ENCODE measurements at places on chromosomes 2 and 18.

GRCh38 chr2:216678098-216678465 lies 17.3 kb downstream of the IGFBP5 start:
- no peak for DNase-seq

GRCh38 chr2:39264733-39265132 lies 21.0 kb upstream of the CDKL4 start:
- DNase-seq = no peak

DNA sequence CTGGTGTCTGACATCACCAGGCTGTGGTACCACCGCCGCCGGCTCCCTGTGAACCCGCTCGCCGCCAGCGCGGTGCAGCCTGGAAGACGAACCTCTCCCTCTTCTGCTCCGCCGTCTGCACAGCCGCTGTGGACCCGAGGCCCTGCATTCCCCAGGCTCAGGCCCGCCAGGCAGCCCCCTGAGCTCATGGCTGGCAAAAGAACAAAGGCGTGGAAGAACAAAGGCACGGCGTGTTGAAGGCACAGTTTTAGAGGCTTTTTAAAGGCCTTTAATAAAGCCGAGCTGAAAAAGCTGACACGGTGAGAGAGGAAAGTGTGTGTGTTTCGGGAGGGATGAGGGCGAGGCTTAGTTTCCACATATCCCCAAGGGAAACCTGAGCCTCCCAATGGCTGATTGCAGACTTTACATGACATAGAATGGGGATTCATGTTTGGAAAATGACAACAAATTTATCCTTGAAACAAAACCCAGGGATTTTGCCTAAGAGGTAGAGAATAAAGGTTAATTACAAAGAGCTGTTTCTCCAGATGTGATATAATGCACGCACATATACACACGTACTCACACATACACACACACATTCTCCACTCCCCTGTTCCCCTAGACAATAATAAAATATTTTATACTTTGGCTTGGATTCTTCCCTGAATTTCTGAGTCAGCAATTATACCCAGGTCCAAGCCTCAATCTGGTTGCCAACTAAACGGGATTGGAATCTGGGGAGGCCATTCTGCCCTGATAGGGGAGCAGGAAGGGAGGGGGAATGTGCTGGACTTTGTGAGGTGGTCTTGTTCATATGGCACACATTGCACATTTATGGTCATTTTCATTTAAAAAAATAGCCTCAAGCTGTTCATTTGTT lies 39.7 kb downstream of the RFX8 start:
- no peak for DNase-seq

- peak; percentile 72 for DNase-seq
Measured at GRCh38 chr2:230987137-230988020, 8.5 kb upstream of the SPATA3 start.

- no peak for DNase-seq
Measured at GRCh38 chr2:241372361-241372992, 16.4 kb downstream of the FARP2 start.

GRCh38 chr18:72910045-72910444 lies 42.3 kb upstream of the NETO1 start:
- DNase-seq = no peak

DNA sequence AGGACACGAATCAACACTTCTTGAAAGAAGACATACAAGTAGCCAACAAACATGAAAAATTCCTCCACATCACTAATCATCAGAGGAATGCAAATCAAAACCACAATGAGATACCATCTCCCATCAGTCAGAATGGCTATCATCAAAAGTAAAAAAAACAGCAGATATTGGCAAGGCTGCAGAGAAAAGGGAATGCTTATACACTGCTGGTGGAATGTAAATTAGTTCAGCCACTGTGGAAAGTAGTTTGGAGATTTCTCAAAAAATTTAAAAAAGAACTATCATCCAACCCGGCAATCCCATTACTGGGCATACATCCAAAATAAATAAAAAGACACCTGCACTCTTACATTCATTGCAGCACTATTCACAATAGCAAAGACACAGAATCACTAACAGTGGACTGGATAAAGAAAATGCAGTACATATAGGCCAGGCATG lies 78.7 kb downstream of the GRB14 start:
- DNase-seq = no peak

GRCh38 chr2:134271758-134272157 lies 17.9 kb downstream of the MGAT5 start:
- no peak for DNase-seq

DNA sequence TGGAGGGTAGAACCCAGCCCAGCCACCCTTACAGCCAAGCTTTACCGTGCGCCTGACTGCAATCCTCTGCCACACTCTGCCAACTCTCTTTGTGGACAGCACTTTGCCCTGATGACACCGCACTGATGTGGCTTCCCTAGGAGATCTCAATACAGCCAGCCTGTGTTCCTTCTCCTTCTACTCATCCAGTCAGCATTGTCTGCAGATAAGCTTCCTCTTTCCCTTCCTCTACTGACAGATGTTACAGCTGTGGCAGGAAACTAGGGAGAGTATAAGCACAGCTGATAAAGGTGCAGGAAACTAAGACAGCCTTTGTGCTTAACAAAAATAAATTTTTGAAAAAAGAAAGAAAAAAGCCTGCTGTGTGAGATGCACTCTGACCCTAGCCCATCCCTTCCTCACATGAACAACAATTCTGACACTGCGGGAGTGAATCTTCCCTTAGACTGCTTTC lies 25.0 kb downstream of the CEP68 start:
- peak; percentile 23 for DNase-seq

DNA sequence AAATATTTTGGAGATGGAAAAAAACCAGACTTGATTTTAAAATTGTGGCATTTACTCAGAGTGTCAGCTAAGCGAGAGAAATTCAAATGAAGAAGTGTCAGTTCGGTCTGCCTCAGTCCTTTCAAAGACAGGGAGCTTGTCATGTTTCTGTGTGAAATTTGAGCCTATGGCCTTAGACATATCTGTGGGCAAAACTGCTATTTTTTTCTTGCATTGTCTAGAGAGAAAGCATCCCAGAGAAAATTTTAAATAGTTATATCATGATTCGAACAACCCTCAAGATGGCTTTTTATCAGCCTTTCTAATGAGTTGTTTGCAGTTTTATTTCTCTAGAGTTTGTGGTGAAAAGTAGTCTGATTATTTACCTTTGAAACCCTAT lies 50.2 kb upstream of the KCNE4 start:
- DNase-seq = no peak

DNA sequence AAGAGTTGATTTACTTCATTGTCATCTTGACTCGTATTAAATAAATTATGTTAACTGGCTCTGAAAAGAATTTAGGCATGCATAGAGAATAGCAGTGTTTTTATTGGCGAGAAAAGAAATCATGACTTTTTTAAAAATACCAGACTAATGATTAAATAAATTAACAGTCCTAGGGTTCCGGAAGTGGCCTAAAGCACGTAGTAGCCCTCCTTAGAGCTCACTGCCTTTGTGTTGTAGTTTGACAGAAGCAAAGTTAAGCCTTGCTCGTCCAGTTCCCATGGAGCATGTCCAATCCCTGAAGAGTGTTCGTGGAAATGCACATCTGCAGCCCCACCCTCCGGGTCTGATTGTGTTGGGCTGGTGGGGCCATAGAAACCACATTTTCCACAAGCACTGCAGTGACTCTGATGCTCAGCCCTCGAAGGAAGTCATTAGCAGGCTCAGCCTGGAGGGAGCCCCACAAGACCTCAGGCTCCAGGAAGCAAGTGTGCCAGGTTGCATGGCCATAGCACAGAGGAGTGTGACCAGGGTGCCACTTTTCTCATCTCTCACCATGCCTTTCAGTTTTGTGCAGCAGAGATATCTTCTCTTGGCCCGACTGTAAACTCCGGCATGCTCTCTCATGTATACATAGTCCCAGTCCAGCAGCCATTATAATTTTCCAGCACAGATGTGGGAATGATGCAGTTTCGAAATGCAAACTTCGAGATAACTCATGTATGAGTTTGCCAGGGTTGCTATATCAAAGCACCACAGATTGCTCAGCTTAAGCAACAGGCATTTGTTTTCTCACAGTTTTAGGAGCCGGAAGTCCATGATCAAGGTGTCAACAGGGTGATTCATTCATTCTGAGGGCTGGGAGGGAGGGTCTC lies 188.6 kb upstream of the SH3BP4 start:
- DNase-seq = no peak

DNA sequence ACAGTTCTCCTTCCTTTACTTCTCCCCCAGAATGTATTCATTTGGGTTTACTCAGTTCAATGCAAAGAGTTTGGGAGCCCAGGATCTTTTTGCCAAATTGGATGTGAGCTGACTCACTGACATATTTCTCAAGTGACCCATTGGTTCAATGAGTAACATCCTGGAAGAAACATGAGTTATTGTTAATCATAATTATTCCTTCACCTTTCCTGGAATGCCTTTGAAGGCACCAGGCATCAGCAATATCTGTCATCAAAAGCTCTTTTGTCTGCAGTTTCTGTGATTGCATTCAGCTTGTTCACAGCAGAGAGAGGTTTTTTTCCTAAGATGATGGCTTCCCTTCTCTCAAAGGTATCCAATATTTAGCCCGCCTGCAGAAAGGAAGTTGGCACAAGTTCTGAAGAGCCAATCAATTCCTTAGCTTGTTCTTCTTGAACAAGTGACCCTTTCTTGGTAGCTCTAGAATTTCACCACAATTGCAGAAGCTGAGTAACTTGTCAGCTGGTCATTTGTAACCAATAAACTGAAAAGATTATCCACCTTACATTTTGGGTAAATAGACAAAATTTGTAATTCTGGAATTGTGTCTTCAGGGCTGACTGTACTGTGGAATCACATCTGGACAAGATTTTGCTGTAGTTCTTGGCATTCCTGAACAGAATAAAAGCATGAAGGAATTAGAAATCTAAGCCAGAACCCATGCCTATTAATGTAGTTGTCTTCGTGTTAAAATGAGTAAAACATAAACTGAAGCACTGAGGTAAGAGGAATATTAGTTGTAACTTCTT lies 72.2 kb upstream of the TMEM17 start:
- DNase-seq = no peak

GRCh38 chr2:76445880-76446279 lies 735.2 kb upstream of the GCFC2 start:
- no peak for DNase-seq

DNA sequence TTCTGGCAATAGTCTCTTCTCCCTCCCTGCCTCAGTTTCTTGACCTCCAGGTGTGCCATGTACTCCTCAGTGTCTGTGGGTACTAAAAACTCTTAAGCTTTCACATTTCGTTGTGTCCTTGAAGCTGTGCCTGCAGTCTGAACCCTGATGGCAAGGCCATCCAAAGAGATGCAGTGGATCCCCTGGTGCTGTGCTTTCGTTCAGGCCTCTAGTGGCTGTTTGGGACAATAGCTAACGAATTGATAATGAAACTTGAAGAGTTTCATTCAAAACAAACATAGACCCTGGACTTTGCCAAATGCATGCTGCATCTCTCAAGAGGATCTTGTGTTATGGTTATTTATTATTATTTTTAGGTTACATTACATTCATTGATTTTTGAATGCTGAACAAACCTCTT lies 523.1 kb upstream of the FSIP2 start:
- DNase-seq = no peak

GRCh38 chr18:79921984-79922965 lies 29.2 kb downstream of the SLC66A2 start:
- DNase-seq = peak; percentile 14

DNA sequence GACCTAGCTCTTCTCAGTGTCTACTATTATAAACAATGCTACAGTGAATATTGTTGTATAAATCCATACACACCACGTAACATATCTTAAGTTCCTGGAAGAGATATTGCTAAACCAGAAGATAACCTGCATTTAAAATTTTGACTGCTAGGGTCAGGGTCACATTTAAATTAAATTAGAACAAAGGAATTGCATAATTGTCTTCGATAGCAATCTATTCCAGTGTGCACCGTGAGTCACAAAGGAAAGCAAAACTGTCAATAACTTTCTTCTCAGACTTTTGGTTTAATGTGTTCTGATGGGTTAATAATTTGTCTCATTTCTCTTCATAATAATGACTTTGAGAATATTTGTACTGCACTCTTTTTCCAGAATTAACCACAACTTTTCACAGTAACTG lies 4.2 kb downstream of the GEN1 start:
- no peak for DNase-seq

DNA sequence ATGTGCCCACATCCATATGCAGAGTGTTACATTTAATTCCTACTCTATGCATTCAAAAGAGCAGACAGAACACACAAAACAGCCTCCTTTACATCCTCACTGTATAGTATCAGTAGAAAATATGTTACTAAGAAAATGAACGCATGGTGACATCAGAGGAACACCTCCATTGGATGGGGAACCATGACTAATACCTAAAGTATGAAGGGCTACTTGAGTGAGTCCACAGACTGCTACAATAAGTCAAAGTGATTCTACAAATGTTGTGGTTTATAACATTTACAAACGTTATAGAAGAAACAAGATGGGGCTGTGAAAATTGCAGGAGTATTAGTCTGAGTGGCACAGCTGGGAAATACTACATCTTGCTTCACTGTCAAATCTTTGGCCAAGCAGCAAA lies 1830.9 kb upstream of the PIK3C3 start:
- DNase-seq = no peak

- no peak for DNase-seq
Measured at GRCh38 chr2:167127135-167127534, 238.9 kb downstream of the XIRP2 start.

GRCh38 chr2:217027414-217027813 lies 167.6 kb upstream of the TNP1 start:
- no peak for DNase-seq

Data from CD4-positive, alpha-beta T cell treated with Interleukin-4 for 1 hour (primary cell).